ENCODE measurements at places on chromosomes 3 and 15.

GRCh38 chr3:5047764-5048419 is 68.7 kb downstream of the BHLHE40 start:
- no peak for DNase-seq

DNA sequence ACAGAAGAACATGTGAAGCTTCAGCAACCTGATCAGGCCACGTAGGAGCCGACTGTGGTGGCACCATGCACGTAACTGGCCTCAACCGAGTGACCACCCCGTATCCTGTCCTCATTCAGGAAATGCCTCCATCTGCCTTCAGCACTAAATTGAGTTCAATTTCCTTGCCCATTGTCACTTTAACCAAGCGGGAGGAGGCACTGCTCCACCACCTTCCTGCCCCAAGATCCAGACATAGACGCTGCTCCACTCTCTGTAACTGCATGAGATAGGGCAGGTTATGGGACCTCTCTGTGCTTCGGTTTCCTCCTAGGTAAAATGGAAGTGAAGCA is 80.1 kb upstream of the POMGNT2 start:
- no peak for DNase-seq

- no peak for DNase-seq
Observed at GRCh38 chr3:139548801-139549200, 9.3 kb upstream of the RBP1 start.

- DNase-seq, result no peak
Observed at GRCh38 chr3:87248831-87249230, 21.7 kb downstream of the CHMP2B start.

DNA sequence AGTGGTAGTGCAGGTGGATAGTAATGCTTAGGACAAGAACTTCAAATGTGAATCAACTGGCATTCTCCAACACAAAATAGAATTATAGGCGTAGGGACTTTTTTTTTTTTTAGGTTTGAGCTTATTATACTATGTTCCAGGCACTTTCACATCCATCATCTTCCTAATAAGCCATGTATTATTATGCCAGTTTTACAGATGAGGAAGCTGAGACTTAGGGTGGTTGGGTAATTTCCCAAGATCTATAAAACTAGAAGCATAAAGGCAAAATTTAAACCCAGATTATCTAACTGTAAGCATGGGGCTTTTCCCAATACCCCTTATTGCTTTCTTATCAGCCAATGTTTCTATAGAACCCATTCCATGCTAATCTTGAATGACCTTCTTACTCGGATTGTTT is 75.1 kb upstream of the ETV5 start:
- no peak for DNase-seq

DNA sequence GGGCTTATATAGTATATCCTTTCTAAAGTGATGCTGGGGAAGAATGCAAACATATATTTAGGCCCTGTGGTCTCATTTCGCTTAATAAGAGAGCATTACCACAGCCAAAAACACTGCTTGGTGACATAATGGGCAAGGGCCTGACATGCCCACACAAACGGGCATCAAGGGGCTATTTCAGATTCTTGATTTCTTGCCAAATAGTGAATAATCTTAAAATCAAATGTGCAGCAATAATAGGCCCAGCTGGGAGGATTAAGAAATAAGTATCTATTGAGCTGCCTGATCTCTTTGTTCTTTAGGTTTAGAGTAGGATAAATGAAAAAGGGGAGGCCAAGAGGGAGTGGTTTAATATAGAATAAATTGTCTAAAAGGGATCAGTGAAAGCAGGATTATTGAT is 241.0 kb upstream of the GBE1 start:
- DNase-seq, result no peak

DNA sequence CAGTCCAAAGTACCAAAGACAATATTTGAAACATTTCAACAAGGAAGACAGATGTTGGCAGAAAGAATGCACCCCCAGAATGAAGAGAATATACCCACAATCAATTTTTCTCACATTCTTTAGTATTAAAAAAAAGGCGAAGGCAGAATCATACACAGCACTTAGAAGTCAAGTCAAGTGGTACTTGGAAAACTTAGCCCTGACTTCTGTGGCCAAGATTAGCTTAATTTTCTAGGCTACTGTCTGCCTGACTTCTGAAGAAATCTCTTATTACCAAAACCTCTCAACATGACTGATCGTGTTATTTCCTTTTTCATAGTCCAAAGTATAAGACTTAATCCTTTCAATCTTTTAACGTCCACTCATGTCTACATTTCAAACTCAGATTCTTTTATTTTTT is 60.7 kb downstream of the PBRM1 start:
- no peak for DNase-seq

- DNase-seq, result no peak
Observed at GRCh38 chr15:63759752-63760151, 74.0 kb downstream of the HERC1 start.

DNA sequence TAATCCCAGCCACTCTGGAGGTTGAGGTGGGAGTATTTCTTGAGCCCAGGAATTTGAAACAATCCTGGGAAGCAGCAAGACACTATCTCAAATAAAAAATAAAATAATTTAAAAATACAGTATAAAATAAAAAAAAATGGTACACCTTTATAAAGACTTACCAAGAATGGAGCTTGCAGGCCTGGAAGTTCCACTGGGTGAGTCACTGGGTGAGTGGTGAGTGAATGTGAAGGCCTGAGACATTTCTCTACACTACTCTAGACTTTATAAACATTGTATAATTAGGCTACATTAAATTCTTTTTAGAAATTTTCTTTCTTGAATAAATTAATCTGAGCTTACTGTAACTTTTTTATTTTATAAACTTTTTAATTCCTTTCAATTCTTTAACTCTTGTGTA is 609.1 kb upstream of the BCHE start:
- DNase-seq, result no peak

DNA sequence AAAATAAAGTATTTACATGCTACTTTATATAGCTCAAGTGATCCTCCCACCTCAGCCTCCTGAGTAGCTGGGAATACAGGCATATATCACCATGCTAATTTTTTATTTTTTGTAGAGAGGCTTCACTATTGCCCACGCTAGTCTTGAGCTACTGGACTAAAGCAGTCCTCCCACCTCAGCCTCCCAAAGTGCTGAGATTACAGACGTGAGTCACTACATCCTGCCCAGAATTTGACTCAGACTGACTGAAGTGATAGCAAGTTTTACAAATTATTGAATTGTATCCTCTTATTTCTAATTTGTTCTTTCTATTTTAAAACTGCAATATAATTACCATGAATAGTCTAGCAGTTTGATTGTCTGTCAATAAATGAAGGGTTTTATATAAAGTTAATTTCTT is 210.3 kb upstream of the CGNL1 start:
- no peak for DNase-seq

DNA sequence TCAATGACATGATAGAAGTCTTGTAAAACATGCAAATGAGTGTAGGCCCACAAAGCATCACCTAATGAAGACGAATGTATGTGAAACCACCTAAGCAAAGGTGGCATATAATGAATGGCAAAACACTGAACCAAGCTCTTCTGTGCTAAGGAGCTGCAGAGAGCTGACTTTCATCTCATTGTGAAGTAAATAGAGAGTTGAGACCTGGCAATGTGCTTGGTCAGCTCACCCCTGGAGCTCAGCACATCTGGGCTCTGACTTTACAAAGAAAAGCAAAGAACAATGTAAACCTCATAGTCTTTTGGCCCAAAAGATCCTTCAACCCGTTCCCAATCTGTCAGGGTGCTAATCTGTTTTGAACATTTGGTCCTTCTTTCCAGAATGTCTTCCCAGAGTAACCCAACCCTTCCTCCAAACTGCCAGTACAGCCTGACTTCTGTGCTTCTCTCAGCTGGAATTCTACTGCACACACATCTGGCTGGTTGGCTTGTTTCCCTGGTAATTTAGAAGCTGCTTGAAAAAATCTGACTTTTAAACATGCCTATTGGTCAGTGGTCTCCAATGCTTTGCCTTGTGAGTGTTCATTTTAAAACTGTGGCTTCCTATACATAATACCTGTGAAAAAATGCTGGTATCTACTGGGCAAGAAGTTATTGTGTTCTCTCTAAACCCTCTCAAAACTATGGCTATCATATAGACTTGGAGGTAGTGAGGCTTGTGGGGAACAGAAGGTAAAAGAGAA is 101.7 kb downstream of the CD200R1L start:
- DNase-seq, result no peak

GRCh38 chr3:72665701-72666446 is 182.4 kb downstream of the SHQ1 start:
- no peak for DNase-seq

DNA sequence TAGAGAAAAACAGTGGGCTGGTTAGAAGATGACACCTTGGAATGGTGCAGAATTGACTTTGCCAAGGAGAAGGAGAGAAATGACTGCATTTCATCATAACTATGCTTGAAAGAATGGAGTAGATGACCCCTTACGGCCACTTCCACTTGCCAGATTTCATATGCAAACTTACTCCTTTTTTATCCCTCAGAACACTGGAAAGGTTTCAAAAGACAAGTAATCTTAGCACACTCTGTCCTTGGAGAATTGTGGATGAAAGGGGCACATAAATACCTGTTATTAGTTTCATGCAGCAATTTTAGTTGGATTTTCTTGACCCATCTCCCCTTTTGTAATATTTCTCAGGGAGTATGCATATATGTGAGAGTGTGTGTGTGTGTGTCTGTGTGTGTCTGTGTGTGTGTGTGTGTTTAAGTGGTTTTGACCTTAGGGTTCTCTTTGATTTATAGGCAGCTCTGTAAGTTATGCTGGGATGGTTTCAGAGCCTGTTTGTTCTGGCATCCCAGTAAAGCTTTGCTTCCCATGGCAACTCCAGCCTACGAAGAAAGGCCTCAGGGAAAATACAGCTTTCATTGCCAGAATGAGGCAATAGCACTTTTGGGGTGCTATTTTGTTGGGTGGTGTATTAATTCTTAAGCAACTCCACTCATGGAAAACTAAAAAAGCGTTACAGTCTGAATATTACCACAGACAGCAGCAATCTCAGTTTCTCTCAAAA is 122.2 kb upstream of the TP63 start:
- no peak for DNase-seq

- DNase-seq, result no peak
Observed at GRCh38 chr3:188358787-188359493, 205.0 kb downstream of the LPP start.

- no peak for DNase-seq
Observed at GRCh38 chr3:149523512-149524299, 49.2 kb downstream of the TM4SF4 start.

DNA sequence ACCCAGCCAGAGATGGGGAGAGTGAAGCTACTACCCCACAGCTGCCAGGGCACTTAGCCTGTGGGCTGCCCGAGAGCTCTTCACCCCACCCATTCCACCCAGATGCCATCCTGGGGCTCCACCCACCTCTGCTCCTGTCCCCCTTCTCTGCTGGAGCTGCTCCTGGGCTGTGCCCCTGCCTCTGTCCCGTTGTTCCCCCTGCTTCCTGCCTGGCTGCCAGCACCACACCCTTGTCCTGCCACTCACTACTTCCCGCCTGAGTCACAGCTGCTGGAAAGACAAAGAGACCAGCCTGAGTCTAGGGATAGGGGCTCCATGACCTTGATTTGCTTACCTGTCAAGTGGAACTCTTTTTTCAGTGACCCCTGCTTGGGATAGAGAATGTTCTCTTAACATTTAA is 12.4 kb downstream of the GNAI2 start:
- DNase-seq, result no peak

- no peak for DNase-seq
Observed at GRCh38 chr15:22227411-22228100, 147.2 kb downstream of the OR4M2 start.

- DNase-seq, result no peak
Observed at GRCh38 chr3:40128166-40128565, 181.3 kb upstream of the EIF1B start.

- no peak for DNase-seq
Observed at GRCh38 chr3:190444576-190445145, 5.0 kb downstream of the TMEM207 start.

DNA sequence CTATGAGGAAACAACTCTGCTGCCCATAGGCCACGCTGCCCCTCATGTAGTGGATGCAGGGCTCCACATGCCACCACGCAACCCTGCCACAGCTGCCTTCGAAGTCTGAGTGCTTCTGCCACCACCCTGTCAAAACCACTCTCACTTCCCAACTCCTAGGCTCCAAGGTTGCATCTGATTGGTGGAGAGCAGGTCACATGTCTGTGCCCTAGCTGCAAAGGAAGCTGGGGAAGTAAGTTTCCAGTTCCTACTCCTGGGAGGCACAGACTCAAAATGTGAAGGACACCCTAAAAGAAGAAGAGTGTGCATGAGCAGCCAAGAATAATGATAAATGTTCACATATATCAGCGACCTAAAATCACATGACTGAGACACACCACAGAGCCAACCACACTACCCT is 31.9 kb upstream of the TICRR start:
- no peak for DNase-seq

GRCh38 chr3:76509179-76509830 is 530.6 kb upstream of the ROBO2 start:
- DNase-seq, result no peak

DNA sequence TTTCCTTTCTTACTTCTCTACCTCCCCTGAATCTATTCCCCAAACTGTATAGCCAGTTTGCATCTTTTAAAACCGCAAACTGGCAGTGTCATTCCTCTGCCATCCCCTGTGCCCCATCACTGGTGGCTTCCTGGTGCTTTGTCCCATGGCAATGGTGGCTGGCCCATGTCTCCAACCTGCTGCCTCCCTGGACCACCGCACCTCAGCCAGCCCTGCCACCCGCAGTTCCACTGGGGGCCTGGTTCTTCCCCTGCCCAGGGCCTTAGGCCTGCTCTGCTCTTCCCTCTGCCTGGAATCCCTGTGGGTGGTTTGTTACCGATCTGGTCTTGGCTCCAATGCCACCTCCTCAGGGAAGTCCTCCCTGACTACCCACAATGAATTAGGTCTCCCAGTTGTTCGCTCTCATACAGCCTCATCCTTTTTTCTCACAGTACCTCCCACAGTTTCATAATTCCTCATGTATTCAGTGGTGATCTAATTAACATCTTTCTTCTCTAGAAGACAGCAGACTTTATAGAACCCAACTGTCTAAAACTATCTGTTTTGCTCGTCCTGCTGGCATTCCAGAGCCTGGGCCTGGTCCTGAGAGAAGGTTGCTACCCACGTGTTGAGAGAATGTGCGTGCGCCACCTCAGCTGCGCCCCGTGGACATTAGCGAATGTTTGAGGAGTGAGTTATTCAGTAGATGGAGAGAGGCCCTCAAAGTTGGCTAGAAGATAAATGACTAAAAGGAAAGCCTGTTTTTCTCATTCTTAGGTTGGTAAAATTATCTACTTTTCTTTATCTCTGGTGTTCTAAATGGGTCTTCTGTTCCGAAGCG is 130.1 kb downstream of the DNAJB8 start:
- no peak for DNase-seq

DNA sequence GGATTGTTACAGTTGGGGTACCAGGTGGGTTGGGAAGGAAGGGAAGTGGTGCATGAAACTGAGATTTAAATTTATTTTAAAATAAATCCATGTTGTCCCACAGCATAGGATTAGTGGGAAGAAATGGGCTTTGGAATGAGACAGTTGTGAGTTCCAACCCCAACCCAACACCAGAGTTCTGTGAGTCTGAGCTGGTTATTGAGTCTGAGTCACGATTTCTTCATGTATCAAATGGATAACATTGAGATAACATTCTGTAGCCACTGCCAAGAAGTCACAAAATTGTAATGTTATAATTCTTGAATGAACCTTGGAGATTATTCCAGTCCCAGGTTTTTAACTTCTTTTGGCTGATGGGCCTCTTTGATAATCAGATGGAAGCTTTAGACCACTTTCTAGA is 13.7 kb downstream of the IFT122 start:
- no peak for DNase-seq
